ENCODE measurements at places on chromosomes 16 and 17.

DNA sequence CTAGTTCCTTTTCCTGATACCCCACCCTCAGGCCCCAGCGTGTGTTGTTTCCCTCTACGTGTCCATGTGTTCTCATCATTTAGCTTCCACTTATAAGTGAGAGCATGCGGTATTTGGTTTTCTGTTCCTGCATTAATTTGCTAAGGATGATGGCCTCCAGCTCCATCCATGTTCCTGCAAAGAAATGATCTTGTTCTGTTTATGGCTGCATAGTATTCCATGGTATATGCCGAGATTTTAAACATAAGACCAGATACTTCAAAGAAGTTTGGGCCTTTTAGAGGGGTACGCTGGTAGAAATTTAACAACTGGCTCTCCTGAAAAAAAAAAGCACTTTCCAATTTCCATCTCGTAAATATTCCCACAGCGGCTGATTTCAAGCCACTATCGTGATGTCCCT, 59.8 kb downstream of the IRF8 start:
- DNase-seq, result no peak

DNA sequence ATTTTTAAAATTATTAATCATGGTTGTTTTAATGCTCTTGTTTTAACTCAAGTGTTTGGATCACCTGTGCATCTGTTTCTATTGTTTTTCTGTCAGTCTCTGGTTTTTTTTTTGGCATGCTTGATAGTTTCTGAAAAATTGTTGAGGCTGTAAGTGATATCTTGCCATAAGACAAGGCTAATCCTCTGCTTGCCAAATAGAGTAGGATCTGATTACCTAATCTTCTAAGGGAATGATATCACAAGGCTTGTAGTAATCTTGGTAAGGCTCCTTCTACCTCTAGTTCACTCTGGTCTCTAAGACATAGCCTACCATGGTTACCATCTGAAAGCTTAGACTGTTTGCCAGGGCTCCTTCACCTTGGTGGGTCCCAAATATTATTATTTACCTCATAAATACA, 81.0 kb downstream of the ATF7IP2 start:
- no peak for DNase-seq

GRCh38 chr16:87058728-87059250, 258.4 kb downstream of the C16orf95 start:
- DNase-seq, result peak; percentile 17

DNA sequence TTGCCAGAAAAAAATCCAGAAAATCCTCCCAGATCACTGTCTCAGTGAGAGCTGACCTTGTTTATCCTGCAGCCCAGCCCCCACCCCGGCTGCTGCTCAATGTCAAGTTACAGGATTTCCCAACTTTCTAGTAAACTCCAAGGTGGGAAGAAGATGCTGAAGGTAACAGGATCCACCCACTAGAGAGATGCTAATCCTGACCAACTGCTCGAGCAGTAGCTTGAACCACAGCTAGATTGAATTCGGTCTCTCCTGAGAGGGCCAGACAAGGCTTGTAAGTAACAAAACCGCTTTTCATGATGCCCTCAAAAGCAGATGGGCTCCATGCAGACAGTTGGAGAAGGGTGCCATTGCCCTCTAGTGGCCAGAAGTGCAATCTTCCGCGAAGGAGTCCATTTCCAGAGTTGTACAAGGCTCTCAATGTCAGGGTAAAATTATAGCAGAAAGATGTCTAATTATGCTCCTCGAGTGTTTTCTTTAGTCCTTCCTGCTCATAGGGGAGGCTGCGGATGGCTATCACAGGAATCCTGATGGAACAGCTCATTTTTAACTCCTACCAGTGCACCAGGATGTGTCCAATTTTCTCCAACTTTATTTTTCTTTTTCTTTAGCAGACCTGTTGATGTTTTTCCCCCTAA, 3.9 kb downstream of the CDH11 start:
- DNase-seq, result peak; percentile 65

DNA sequence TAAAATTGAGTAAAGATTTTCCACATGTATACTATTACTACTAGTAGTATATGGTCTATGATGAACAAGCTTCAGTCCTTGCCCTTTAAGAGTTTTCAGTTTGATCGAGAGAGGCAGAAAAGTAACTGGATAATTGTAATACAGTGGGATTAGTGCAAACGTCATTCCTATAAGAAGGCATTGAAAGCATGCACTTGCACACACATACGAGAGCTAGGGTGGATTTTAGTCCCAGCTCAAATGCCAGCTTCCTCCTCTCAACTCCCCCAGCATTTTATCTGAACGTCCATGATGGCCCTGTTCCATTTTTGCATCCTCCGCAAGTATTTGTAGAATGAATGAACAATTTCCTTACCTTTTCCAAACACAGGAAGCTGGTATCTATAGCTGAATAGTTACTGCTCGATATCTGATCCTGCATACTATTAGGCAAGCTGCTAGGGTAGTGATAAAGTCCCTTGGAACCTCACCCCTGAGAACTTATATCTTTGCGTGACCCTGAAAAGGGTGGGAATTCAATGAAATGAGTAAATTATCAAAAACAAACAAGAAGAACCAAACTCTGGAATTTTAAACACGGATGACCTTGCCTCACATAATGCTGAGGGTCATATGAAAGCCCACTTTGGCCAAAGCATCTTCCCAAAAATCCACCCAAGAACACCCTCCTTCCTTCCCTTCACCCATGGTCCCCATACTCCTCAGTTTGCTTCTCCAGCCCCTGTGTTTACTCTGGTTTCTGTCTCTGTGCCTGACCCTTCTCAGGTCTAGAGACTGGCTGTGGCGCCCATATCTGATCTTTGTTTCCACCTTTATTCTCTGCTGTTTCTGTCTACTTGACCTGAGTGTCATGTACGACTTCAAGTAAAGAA, 60.5 kb downstream of the TMEM100 start:
- DNase-seq, result no peak

DNA sequence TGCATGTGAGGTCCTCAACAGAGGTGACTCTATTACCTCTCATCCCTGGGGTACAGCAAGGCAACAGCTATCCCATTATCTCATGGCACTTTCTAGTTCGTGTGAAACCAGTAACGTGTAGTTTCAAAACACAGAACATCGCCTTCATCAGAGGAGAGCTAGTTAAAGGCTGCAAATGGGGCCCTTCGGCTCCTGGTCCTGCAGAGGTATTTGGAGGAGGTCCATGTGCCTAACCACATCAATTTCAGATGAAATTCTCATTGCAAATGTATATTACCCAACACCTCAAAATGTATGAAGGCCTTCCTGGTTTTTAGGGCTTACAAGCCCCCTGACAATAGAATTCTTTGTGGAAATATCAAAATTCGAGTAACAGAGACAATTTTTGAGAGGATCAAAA, 95.7 kb upstream of the PSMD7 start:
- DNase-seq, result no peak

GRCh38 chr17:78899361-78900260, 3.4 kb downstream of the CEP295NL start:
- DNase-seq, result no peak

DNA sequence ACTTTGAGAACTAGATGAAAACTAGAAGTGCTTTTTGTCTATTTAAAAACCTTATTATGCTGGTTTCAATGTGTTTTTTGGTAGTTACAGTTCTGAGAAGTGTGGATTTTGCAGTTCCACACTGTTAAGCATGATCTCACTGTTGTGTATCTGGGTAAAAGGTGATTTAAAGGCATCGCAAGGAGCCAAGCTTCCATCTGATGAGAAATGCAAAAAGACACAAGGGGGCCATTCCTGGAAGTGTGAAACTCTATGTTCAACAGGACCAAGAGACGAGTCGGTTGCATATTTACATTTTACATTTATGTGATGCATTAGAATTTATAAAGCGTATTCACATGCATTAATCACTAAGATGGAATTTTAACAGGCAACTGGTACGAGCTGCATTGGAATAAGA, 490.8 kb downstream of the NPIPA7 start:
- no peak for DNase-seq

DNA sequence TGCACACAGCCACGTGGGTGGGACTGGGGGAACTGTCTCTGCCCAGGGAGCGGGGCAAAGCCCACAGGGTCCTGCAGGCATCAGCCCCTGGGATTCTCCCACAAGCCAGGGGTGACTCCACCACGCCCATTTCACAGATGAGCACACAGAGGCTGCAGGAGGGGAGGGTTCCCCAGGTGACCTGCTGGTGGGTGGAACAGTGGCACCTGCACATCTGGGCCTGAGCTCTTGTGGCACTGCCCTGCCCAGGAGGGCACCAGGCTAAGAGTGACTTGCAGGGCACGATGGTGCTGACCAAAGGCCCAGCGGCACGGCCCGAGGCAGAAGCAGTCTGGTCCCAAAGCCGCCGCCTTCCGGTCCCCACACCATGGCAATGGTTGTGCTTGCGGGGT, 23.9 kb downstream of the PIEZO1 start:
- DNase-seq, result no peak

- DNase-seq, result no peak
Measured at GRCh38 chr17:27269974-27270373, 23.9 kb upstream of the WSB1 start.
